ENCODE measurements at places on chromosomes 4 and X.

DNA sequence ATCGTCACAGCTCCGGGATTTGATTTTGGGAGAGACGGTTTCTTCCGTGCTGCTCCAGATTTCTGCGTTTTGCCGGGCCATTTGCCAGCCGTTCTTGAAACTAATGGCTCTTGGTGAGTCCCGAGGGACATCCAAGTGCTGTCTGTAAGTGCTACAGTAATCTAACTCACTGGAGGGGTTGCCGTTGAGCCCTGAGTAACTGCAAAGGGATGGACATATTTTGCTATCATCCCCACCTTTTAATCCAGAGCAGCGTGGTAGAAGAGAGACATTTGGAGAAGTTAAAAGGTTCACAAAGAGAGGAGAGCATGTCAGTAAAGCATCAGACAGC lies 88.9 kb upstream of the PDLIM3 start:
- no peak for DNase-seq

- DNase-seq = peak; percentile 10
Measured at GRCh38 chr4:167233685-167234315, 494 bp downstream of the SPOCK3 start.

- no peak for DNase-seq
Measured at GRCh38 chr4:111994392-111994791, 150.9 kb upstream of the FAM241A start.

GRCh38 chr4:82712561-82712960 lies 86.0 kb downstream of the SCD5 start:
- DNase-seq = peak; percentile 33

DNA sequence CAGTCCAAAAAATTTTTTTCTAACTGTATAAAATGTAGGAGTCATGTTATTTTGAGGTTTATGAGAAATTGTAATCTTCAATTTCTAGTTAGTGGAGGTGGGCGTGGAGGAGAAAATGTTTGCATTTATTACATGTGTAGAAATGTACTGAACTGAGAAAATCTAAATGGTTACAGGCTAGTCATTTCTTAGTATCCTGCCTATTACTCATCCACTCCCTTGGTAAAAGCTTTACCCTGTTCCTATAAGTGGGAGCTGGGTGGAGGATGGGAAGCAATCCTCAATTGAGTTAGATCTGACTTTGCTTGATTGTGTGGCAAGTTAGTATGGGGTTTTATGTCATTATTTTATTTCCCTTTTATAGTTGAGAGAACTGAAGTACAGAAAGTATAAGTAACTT lies 73.8 kb downstream of the POLA1 start:
- DNase-seq = no peak

DNA sequence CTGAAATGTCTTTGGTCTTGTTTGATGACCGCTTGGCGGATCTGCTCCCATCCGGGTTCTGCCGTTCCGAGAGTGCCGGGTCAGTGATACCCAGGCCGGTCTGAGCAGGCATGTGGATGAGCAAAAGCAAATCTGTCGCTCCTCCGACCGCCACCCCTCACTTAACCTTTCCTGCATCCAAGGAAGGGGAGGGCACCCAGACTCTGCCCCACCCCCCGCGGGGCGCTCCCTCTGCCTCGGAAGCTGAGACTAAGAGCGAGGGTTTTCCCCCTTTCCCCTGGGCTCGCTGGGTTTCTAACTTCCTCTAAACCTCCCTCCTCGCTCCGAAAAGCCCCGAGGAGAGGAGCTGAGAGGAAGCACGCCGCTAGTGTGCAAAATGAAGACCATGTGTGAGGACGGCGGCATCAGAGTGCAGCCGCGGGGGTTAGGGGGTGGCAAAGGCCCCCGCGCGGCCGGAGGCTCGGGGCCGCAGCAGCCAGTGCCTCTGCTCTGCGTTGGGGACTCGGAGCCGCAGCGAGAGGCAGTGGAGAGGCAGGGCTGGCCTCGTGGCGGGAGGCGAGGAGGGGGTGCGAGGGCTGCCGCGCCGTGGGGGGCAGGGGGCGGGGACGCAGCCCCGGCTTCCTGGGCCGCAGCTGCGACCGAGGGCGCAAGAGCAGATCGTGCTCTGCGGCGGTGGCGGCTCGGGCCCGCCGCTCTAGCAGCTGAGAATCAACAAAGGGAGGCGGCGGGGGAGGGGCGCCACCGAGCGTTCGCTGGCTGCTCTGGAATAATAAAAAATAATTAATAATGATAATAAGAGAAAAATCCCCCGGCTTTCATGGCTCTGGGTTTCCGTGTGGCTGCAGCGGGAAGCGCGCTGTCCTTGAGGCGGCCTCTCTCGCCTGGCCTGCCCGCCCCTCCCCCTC lies 55.8 kb upstream of the BCOR start:
- peak; percentile 64 for DNase-seq

GRCh38 chr4:157143369-157143768 lies 67.4 kb downstream of the GLRB start:
- DNase-seq = no peak

GRCh38 chrX:112645774-112646173 lies 34.0 kb downstream of the LHFPL1 start:
- no peak for DNase-seq

DNA sequence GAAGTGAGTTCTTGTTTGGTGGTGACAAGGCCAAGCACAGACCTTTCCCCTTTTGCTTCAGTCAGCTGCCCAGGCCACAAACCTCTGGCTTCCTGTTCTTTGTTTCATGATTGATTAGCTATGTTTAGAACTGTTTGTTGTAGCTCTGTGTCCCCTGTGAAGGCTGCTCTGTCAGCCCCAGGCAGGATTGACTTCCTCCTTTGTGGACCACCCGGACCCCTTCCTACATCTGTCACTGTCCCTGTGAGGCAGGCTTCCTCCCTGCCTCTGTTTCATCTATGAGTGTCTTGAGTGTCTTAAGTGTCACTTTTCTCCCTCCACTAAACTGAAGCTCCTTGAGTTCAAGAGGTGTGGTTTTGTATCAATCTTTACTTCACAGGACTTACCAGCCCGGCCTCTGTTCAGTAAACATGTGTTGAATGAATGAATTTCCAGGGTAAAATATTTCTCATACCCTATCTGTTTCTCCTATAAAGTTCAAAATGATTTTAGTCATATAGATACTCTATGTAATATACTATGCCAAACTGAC lies 83.5 kb downstream of the ZNF674 start:
- no peak for DNase-seq

- no peak for DNase-seq
Measured at GRCh38 chr4:41587286-41587685, 49.3 kb downstream of the LIMCH1 start.

GRCh38 chr4:1407657-1408333 lies 1.6 kb upstream of the NKX1-1 start:
- no peak for DNase-seq

DNA sequence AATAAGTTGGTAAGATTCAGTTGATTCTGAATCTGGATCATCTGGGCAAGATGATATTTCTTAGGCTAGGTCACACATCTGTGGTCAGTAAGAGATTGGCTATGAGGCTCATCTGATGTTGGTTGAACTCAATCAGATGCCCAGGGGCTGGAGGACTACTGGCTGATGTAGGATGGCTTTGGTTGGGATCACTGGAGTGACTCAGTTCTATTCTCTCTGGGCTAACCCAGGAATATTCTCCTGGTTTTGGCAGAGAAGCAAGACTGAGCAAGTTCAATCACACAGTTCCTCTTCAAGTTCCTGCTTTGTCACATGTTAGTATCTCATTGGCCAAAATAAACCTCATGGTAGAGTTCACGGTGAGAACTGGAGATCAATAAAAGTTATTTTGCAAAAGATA lies 902.3 kb upstream of the SLIT2 start:
- no peak for DNase-seq

GRCh38 chrX:72159769-72160168 lies 21.8 kb upstream of the PIN4 start:
- DNase-seq = no peak

GRCh38 chr4:172758586-172759340 lies 409.8 kb upstream of the GALNT7 start:
- no peak for DNase-seq

DNA sequence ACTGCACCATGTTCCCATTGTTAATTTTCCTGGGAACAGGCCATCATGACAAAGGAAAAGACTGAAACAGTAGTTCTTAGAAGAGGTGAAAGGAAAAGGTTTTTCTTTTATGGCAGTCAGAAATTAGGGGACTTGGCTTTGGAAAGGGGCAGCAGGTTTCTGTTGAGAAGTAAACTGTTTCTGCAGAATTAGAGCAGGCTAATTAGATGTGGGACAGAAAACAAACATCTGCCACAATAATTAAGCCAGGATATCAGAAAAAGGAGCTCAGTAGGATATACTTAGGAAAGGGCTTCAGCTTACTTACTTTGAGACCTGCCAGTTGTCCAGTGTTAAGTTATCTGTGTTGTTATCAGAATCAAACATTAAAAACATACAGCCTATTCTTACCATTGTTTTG lies 36.7 kb upstream of the STPG2 start:
- DNase-seq = no peak

DNA sequence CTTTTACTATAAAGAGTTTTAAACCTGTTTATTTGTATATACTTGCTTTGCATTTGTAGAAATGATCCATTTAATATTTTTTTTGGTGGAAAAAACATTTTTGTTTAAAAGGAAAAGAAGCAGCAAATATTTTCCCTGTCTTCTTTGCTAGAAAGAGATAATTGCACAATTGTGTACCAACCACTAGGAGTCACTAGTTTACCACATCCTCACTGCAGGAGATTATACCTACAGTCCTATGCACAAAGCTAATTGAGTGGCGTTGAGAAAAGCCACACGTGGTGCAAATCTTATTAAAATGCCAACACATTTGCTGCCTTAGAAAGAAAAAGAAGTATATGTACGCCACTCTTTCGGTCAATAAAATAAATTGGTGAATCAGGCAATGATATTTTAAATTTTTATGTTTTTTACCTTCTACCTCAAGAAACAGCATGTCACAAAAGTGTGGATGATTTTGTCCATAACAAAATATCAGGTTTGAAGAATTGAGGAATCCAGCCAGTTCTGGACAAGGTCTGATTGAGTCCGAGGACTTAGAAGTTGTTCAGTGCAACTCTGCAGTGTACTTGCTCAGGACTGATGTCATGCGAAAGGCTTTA lies 102.9 kb downstream of the GRXCR1 start:
- DNase-seq = peak; percentile 25

GRCh38 chr4:81757691-81758090 lies 286.0 kb upstream of the RASGEF1B start:
- peak; percentile 10 for DNase-seq

All from erythroblast (primary cell).